ENCODE measurements at places on chromosomes 3 and 15.

DNA sequence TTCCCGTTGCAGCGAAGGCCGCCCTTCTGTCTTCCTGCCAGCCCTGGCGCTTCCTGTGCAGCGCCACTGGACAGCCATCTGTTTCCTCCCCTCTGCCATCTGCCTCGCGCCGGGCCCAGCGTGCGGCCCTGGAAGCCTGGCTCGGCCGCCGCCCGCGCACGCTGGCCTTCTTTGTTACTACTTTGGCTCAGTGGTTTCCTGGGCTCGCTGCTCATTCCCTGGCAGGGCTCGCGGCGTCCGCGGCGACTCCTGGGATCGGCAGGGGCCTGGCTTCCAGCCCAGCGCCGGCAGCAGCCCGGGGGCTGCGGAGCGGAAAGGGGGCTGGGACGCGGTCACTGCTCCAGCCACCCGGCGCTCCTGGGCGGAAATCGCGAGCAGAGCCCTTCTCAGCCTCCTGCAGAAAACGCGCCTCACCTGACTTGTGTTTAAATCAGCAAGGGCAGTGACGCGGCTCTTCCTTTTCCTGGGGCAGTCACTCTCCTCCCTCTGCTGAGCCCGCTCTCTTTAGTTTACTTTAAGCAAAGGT, 10.0 kb downstream of the CMTM7 start:
- DNase-seq = peak; percentile 39

GRCh38 chr3:32249184-32249782, 10.8 kb downstream of the CMTM8 start:
- DNase-seq = peak; percentile 92

GRCh38 chr3:116384717-116385116, 60.6 kb downstream of the LSAMP start:
- no peak for DNase-seq

GRCh38 chr15:38522922-38523321, 41.7 kb downstream of the RASGRP1 start:
- DNase-seq = no peak

- no peak for DNase-seq
Measured at GRCh38 chr15:44808557-44808956, 72.2 kb downstream of the TRIM69 start.

GRCh38 chr3:52546111-52546901, 9.9 kb downstream of the UQCC5 start:
- no peak for DNase-seq

DNA sequence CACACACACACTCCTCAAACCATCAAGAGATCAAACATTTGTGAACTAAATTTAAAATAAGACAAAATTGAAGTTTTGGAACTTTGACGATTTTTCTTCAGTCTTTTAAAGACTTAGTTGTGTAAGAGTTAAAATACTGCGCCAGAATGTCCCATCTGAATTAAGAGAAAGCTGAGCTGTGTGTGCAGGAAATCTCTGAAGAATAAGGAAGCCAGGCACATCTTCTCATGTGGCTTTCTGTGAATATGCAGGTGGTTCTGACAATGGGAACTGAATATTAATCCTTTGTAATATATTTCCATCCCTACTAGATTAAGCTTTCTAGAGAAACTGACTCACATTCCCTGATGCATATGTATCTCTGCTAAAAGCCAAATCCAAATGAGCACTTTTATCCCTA, 60.1 kb upstream of the ICE2 start:
- DNase-seq = no peak

- no peak for DNase-seq
Measured at GRCh38 chr3:191627064-191627463, 166.1 kb downstream of the PYDC2 start.

Data from stromal cell of bone marrow (primary cell).